GM12864 (cell line): ENCODE measurements at places on chromosomes 6 and 20.

DNA sequence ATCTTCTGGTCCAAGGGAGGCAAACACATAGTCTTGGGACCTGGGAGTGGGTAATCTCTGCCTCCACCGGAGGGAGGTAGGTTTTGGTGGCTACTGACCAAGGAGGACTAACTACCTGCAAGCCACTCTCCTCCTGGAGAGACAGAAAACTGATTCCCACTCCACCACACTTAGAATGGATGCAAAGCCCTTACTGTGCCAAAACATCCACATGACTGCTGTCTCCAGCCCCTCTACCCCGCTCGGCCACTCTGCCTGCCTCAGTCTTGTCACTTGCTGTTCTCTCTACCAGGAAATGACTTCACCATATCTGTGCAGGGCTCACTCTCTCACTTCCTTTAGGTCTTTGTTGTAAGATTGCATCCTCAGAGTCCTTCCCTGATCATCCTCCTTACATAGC is 129.5 kb upstream of the ARG1 start:
- no peak for DNase-seq

GRCh38 chr20:59751075-59751711 is 146.9 kb downstream of the PHACTR3 start:
- peak; percentile 15 for DNase-seq

- no peak for DNase-seq
These were observed 868.9 kb downstream of the PHF3 start for GRCh38 chr6:64504503-64504902.

GRCh38 chr6:137680705-137681346 is 186.2 kb upstream of the TNFAIP3 start:
- no peak for DNase-seq

DNA sequence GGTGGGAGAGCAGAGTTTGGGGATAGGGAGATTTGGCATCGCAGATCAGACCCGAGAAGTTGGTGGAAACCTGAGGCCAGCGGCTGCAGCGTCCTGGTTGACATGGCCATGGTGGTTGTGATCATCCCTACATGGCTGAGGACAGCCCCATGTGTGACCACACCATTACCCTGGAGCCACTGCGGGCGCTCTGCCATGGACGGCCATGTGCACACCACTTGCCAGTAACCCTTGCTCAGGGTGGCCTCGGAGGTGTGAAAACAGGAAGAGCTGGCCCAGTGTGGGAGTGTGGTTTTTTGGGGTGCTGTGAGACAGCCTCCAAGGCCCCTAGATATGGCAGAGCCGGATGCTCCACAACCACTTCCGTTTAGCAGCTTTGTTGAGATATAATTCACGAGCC is 64.4 kb downstream of the TMEM242 start:
- DNase-seq: no peak

GRCh38 chr6:101477436-101477835 is 83.9 kb downstream of the GRIK2 start:
- DNase-seq: no peak

DNA sequence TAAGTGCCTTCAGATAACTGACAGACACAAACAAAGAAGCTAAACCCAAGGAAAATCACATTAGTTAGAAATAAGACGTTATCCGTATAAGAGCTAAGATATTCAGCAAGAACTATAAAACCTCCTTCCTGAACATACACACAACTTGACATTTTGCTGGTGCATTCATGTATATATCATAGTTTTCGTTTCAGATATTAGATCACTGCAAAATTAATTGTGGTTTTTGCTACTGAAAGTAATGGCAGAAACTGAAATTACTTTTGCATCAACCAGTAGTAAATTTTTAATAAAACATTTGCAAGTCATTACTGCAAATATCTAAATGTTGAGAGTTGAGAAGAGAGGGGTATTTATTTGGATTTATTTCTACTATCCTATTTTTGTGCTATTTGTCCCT is 26.1 kb upstream of the KCNQ5 start:
- DNase-seq: no peak

- no peak for DNase-seq
These were observed 1.7 kb downstream of the RAB44 start for GRCh38 chr6:36699348-36699747.

- DNase-seq: no peak
These were observed 400.8 kb upstream of the HSF2 start for GRCh38 chr6:121998631-121999030.

DNA sequence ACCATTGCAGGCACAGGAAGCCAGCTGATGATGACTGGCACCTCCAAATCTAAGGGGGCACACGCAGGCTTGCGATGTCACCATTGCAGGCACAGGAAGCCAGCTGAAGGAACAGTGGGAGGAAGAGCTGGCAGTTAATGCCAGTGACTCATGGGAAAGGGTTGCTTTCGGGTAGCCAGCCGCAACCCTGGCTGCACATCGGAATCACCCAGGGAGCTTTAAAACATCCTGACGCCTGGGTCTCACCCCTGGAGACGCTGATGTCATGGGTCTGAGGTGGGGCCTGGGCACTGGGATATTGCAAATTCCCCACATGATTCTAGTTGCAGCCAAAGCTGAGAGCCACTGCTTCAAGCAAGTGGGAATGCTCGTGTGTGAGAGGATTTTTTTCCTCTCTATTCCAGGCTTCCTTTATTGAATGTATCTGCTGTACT is 16.1 kb upstream of the CCN6 start:
- no peak for DNase-seq

- no peak for DNase-seq
These were observed 58.0 kb downstream of the BLOC1S5 start for GRCh38 chr6:8006208-8006607.

- no peak for DNase-seq
These were observed 3.2 kb upstream of the ABT1 start for GRCh38 chr6:26593278-26594130.

GRCh38 chr6:119040636-119041035 is 37.8 kb downstream of the FAM184A start:
- no peak for DNase-seq

DNA sequence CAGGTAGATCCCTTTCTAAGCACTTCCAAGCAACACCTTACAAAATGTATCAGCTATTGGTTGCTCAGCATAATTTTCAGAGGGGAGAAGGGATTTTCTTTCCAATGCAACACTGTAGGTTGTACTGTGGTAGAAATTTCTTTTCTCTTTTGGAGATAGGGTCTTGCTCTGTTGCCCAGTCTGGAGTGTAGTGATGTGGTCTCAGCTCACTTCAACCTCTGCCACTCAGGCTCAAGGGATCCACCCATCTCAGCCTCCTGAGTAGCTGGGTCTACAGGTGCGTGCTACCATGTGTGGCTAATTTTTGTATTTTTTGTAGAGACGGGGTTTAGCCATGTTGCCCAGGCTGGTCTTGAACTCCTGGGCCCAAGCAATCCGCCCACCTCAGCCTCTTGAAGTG is 16.3 kb downstream of the RAD21L1 start:
- no peak for DNase-seq

DNA sequence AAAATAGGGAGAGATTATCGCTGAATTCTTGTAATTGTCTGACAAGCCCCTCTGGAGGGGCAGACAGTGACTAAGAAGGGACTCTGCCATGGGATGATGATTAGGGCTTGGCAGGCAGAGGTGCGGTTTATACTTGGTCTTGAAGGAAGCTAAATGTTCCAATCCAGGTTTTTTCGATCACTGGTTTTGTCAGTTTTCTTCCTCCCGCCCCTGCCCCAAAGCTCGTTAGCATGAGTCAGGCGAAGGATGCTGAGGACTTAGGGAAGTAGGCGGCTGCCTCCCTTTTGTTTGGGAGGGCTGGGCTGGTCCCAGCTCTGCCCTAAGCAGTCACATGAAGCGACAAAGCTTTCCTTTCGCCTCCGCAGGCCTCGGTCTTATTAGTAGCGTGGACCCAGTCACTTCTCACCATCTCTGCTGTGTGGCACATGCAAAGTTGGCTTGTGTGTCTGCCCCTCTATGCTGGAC is 314.2 kb downstream of the CDC5L start:
- no peak for DNase-seq

DNA sequence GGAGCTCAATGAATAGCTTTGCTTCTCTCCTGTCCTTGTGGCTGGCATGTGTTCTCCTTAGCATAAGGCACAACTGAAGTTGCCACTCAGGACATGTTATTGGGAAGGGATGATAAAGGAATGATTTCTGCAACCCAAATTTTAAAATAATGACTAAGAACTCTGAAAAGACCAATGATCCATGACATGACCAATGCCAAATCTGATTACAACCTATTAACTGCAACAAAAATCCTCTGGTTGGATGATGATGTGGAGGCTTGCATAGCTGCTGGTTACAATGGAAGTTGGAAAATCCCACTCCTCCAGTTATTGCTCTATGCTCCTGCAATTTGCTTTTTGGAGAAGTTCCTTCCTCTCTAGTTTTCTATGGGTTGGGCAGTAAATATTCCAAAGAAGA is 63.4 kb upstream of the FBXL4 start:
- no peak for DNase-seq

DNA sequence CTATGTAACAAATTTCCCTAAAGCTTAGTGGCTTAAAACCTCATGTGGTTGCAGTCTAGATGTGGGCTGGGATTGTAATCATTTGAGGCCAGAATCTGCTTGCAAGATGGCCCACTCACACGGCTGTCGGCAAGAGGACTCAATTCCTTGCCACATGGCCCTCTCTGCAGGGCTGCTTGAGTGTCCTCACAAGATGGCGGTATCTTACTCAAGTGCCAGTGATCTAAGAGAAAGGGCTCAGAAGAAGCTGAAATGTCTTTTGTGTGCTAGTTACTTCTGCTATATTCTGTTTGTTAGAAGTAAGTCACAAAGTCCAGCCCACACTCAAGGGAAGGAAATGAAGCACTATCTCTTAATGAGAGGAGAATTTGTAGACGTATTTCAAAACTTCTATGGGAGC is 47.1 kb upstream of the PMEPA1 start:
- no peak for DNase-seq

- DNase-seq: no peak
These were observed 36.1 kb downstream of the F13A1 start for GRCh38 chr6:6284221-6284966.

- DNase-seq: no peak
These were observed 64.2 kb upstream of the NXT1 start for GRCh38 chr20:23286346-23286745.

DNA sequence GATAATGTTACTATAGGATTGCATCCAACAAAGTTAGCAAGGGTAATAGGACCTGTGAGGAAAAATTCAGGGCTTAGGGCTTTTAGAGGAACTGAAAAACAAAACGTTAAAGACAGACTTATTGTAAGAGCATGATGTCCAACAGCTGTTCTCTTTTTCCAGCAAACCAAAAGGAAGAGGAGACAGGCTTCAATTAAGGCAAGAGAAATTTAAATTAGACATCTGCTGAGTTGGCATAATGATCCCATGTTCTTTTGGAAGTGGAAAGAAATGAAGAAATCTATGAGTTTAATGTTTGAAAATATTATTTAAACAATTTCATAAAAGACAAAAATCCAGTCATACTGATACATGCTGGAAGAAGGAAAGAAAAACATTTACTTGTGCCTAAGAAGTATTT is 95.7 kb upstream of the HMGCLL1 start:
- no peak for DNase-seq

GRCh38 chr6:162177746-162178145 is 549.8 kb downstream of the PRKN start:
- no peak for DNase-seq
